ENCODE measurements at places on chromosomes 7 and 10.
A peak's percentile ranks its signal among the peaks of the same experiment; 100 is the strongest.

DNA sequence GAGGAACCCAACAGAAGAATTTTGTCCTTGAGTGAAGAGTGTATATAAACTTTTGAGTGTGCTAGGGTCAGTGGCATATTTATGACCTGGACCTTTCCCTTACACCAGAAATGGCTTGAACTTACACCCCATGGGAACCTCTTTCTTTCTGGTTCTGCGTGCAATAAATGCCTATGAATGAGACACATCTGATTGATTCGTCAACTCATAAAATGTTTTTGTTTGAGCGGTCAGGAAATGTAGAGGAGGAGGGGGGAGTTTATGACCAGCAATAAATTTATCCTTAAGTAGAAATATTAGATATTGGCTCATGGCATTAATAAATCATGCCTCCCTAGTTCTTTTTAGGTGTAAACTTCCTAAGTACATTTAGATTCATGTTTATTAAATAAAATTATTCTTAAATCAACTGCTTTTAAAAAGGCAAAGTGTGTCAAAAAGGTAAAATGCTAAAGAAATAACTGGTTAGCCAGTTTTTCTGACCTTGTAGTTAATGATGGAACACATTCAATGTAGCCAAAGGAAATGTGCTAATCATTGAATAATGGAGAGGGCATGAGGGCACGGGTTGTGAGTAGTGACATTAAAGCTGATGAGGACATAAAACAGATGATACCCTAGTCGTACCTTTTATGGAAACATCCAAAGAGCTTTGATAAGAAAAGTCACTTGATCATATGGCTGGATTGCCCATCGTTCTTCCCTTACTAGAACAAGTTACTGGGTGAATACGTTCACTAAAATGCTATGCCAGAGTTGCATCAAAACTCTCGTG, 13.6 kb upstream of the NUP42 start:
- DNase-seq = no peak

DNA sequence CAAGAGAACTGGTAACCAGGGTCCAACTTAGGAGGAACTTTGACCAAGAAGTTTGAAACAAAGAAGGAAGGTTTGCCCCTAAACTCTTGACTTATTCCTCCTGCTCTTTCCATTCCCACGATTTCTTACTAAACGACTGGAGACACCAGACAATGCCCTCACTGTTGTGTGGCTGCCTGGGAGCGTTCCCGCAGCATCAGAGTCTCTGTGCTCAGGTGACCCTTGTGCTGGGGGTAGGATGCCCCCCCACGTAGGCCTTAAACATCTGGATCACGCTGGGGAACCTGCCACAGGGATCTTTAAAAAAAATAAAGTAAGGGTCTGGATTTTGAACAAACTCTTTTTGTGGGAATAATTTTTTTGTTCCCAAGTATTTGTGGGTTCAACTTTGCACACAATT, 30.1 kb upstream of the CTBP2 start:
- no peak for DNase-seq

DNA sequence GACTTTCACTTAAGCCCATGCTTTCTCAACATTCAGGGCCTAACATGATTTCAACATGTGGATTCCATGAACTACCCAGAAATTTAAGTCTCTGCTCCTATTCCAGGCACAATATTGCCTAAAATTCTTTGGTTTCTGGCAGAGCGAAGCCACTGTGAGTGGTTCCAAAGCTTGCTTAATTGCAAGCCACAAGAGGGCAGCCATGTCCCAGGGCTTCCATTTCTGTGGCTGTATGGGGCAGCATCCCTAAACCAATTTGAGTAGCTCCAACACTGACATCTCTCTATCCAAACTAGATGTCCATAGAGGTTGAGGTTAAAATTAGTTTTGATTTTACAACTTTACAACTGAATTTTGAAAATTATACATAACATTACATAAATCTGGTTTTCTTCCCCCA, 56.3 kb upstream of the MDFIC start:
- no peak for DNase-seq

DNA sequence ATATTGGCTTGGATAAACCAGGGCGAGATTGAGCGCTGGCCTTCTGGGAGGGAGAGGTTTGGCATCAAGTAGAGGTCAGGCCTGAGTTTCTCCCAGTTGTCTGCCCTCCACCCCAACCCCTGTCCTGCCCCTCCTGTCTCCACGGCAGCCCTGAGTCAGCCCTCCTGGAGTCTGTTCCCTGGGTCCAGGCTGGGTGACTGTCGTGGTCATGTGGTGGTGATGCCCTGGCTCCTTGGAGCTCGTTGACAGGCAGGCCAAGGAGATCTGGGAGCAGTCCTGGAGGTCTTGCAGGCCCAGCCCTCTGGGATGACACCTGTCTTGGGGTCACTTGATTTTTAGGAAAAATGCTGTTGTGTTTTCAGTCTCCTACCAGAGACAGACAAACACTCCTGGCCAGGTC, 53.6 kb upstream of the PODXL start:
- DNase-seq = no peak

- DNase-seq = peak; percentile 22
Observed at GRCh38 chr7:83271212-83272099, 108.8 kb upstream of the PCLO start.

DNA sequence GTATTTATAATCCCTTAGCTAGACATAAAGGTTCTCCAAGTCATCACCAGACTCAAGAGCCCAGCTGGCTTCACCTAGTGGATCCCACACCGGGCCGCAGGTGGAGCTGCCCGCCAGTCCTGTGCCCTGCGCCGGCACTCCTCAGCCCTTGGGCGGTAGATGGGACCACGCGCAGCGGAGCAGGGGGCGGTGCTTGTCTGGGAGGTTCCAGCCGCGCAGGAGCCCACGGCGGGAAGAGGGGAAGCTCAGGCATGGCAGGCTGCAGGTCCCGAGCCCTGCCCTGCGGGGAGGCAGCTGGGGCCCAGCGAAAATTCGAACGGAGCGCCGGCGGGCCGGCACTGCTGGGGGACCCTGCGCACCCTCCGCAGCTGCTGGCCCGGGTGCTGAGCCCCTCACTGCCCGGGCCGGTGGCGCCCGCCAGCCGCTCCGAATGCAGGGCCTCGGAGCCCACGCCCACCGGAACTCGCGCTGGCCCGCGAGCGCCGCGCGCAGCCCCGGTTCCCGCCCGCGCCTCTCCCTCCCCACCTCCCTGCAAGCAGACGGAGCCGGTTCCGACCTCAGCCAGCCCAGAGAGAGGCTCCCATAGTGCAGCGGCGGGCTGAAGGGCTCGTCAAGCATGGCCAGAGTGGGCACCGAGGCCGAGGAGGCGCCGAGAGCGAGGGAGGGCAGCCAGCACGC, 675.6 kb downstream of the REEP3 start:
- no peak for DNase-seq

GRCh38 chr10:93386631-93387369, 95.3 kb downstream of the MYOF start:
- no peak for DNase-seq

DNA sequence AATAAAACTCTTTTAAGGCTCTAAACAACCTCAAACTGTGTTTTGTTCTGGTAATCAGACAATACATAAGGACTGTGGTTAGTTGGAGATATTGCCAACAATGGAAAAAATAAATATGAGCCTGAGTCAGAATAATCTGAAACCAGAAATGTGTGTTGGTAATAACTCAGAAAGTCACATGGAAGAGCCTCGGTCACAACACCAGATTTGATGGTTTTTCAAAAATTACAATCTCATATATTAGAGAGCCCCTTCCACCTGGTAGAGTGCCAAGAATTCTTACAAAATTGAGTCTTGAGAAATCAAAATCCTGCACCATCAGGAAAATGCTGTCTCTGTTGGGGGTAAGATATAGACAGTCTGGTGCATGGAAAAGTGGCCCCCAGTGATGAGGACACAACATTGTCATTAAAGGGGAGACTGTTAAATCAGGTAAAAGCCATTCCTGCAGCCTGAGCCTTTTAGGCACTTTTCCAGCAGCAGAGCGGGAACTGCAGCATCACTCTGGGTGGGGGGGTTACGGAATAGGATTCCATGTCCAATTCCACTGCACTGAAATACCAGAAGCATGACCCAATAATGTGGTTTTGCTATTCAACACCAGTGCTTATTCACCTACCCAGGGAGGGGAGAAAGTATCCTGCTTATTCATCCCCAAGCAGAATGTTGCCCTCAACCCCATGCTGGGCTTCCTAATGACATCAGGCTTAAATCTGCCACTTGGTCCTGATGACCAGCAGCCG, 9.5 kb upstream of the ADAM12 start:
- peak; percentile 92 for DNase-seq

DNA sequence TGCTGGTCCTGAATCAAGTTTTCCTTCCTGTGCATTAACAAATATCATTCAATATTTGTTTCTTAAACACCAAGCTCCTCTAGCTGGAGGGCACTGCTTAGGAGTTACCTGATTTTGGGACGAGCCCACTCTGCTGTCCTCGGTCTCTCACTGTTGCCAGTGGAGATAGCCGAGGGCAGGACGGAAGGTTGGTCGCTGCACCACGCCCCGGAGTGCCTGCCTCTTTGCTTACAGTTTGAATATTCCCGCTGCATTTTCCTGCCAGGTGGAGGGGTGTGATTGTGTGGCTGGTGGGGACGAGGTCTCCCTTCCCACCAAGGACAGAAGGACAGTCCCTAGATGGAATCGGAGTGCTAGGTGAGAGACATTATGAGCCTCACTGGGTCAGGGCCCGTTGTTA, 201.5 kb downstream of the DNAJB6 start:
- DNase-seq = no peak

DNA sequence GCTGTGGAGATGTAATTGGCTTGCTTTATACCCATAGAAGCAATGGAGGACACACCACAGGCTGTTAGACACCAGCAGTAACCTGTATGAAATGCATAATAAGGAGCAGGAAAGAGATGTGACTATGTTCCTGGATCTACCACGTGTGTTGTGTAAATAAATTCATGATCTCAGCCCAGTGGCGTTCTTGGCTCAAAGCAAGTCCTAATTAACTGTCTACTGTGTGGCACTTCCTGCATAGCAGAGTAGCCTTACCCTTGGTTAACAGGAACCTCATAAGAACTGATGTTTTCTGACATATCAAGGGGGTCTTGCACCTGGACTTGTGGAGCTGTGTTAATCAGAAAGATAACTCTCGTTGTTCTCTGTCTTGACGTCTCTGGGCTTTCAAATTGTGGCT, 25.7 kb upstream of the FAM180A start:
- DNase-seq = peak; percentile 52

DNA sequence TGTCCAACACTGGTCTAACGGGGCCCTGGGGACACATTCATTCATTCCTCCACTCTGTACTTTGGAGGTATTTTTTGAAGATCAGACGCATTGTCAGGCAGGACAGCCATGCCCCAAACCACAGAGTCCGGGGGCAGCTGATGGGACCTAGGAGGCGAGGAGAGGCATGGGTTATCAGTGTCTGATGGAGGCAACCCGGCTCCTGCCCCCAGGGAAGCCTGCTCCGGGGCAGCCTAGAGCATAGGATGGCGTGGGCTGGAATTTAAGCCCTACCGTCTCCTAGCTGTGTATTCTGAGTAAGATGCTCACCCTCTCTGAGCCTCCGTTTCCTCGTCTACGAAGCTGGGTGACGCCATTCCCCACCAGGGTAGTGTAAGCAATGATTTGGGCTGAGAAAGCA, 55.4 kb upstream of the ELN start:
- no peak for DNase-seq

DNA sequence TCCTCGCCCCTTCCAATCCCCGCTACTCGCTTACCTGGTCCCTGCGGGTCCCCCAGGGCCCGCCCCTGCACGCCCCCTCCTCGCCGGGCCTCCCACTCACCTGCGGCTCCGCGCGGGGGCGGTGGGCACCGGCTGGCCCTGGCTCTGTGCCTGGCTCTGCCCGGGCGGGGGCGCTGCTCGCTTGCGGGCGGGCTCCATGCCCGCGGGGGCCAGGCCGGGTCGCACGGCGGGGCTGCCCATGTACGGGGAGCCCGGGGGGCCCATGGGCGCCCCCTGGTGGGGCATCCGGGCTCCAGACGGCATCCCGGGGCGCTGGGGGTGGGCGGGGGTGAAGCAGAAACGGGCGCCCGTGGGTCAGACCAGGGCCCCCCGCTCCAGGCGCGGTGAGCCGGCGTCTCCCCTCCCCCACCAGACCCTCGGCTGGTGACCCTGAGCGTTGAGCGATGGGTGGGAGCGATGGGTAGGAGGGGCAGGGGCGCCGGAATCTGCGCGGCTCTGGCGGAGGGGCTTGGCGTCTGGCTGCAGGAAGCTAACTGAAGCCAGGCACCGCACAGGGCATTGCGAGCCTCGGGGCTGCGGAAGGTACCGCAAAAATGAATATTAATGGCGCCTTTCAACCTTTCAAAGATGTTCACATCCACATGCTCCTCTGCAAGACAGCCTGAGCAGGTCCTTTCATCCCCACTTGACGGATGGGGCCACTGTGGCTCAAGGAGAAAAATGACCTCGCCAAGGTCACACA, 3.0 kb downstream of the SMARCD3 start:
- no peak for DNase-seq

- no peak for DNase-seq
Observed at GRCh38 chr7:35571611-35572240, 123.2 kb downstream of the HERPUD2 start.

- DNase-seq = no peak
Observed at GRCh38 chr7:52270301-52270700, 765.1 kb upstream of the POM121L12 start.

DNA sequence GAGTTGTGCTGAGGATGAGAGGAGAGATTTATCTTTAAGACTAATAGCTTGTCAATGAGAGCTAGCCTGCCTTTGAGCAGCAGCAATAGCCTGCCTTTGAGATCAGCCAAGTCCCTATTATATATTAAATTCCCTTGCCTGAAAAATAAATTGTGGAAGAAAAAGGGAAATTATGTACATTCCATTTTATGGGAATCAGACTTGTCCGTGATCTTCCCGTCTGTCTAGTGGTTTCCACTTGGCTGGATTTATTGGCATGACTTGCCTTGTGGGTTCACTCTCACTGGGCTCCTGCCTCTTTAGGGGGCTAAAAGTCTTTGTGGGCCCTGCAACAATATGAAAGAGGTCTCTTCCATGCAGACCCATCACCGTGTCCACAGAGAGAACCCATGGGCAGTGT, 171.7 kb upstream of the FRMD4A start:
- DNase-seq = no peak

DNA sequence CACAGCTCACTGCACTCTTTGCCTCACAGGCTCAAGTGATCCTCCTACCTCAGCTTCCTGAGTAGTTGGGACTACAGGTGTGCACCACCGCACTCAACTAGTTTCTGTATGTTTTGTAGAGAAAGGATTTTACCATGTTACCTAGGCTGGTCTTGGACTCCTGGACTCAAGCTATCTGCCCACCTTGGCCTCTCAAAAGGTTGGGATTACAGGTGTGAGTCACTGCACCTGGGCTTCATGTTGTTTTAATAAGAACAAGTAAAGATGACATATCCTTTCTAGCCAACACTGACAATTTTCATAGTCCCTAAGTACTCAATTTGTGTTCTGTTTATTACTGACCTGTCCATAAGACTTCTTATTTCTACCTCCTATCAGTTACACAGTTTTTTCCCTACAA, 16.8 kb downstream of the SEMA3C start:
- DNase-seq = no peak
